ENCODE measurements at places on chromosomes 2 and 18.
A peak's percentile ranks its signal among the peaks of the same experiment; 100 is the strongest.

DNA sequence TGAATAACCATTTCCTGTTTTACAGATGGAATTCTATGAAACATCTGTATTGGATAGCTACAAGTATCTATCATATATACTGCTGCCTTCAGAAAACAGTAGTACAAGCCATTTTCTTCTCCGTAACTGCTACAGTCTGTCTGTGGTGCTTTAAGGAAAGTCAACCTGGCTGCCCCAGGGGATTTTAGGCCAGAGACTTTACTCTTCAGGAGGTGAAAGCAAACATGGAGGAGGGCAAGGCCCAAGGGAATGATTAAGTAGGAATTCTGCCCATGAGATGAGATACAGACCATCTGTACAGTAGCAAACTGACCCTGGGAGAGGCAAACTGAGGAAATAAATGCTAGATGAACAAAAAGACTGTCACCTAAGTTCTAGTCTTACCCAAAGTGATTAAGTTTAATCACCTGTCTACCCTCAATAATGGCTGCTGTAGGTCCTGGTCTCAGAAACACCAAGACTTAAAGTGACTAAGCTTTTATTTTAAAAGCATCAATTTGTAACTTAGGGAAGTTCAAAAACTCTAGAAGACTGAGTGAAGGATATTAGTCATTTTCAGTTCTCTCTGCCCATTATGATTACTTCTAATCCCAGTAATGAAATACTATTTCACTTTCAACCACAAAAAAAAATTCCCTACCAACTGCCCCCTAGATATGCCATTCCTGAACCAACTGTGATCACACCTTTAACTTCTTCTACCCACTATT, 14.8 kb downstream of the MBD2 start:
- no peak for DNase-seq

DNA sequence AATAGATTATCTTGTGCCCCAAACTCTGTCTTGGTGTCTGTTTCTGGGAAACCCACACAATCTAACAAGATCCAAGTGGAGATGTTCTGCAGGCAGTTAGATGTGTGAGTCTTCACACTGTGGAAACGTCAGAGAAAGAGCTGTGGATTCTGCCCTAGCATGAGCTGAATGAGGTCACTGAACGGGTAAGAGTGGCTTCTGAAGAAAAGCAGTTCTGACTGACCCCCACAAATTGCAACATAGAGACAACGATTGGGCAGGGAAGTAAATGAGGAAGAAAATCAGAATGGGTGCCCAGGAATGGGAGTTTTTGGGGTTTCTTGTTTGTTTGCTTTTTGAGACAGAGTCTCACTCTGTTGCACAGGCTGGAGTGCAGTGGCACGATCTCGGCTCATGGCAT, 12.9 kb upstream of the RPL37A start:
- no peak for DNase-seq

GRCh38 chr2:142868229-142868762, 9.2 kb upstream of the KYNU start:
- DNase-seq = peak; percentile 75

DNA sequence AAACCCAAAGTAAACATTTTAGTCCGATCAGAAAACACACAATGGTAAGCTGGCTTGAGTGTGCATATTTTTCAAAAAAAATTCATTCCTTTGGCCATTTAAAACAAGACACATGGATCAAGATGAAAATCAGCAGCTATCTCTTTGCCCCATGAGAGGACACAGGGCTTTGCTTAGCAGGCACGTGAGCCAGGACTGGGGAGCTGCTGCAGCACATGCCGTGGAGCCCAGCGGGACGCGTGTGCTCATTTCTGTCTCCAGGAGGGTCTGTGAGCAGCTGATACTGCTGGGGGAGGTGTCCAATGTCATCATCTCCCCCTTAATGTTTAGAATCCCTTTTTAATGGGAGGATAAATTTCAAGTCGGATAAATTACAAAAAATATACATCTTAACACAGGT, 49.8 kb upstream of the CNGA3 start:
- no peak for DNase-seq

GRCh38 chr2:238694922-238695321, 153.0 kb upstream of the TWIST2 start:
- DNase-seq = no peak

DNA sequence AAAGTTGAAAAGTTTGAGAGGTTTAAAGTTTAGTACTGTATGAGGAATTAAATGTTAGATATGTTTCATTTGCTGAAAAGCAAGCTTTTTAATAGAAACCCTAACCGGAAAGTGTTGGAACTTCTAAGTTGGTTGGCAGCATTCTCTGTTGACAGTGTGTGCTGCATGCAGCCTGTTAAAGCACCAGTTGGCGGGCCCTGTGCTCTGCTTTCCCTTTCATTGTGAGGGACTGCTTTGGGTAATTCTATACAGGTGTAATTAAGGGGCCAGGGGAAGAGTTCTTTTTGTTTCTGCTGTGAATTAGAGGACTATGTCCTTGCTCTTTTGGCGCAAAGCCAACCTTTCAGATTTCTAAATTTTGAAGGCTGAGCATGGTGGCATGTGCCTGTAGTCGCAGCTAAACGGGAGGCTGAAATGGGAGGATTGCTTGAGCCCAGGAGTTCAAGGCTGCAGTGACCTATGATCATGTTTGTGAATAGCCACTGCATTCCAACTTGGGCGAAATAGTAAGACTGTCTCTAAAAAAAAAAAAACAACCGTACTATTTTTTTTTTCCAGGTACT, 20.1 kb downstream of the PLEKHB2 start:
- no peak for DNase-seq

GRCh38 chr2:88818381-88818780, 126.9 kb downstream of the RPIA start:
- DNase-seq = no peak

GRCh38 chr2:144241801-144242200, 278.1 kb downstream of the ZEB2 start:
- DNase-seq = no peak

- no peak for DNase-seq
Measured at GRCh38 chr2:238573916-238574315, 147.2 kb downstream of the ASB1 start.

DNA sequence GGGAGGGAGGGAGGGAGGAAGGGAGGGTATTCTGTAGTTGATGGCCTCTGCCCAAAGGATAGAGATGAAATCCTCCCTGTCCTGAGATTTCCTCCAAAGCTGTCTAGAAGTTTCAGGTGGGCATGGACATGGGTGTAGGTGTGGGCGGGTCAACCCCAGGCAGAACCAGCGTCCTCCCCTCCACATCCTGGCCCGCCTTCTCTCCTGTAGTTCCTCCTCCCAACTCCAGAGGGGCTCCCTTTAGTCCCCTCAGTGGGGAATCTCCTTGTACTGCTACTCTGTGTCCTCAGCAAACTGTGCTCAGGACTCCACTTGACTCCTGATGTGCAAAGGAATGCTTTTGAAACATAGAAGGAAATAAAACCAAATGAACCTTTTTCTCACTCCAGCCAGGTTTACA, 88.1 kb downstream of the MRPS9 start:
- DNase-seq = no peak

- no peak for DNase-seq
Measured at GRCh38 chr2:120239488-120240287, 13.0 kb upstream of the RALB start.

- DNase-seq = no peak
Measured at GRCh38 chr2:175947073-175947472, 55.0 kb downstream of the LNPK start.

- peak; percentile 63 for DNase-seq
Measured at GRCh38 chr2:205235434-205235833, 446.9 kb upstream of the NRP2 start.
